Gastroesophageal sphincter (tissue), 4 donors: ENCODE measurements at places on chromosomes 12 and 14. TPM values are rescaled to one million over a fixed set of nuclear protein-coding genes. Genes with fewer than 3 reads are reported as not detected.

DNA sequence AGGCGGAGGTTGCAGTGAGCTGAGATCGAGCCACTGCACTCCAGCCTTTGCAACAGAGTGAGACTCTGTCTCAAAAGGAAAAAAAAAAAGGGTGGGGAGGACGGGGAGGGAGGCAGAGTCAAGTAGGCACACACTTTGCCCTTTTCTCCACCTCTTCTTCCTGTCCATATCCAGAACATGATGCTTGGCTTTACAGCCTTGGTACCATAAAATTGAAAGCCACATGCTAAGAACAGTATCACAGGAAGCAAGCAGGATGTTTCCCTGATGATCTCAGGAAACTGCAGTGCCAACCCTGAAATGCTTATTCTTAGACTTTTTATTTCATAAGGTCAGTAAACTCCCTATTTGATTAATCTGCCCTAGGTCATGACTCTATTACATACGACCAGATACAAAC is 32.5 kb upstream of the YAF2 start:
- ATAC-seq, result no peak

- ATAC-seq, result no peak
These were observed 5.2 kb upstream of the CNPY2 start for GRCh38 chr12:56321027-56321426.

DNA sequence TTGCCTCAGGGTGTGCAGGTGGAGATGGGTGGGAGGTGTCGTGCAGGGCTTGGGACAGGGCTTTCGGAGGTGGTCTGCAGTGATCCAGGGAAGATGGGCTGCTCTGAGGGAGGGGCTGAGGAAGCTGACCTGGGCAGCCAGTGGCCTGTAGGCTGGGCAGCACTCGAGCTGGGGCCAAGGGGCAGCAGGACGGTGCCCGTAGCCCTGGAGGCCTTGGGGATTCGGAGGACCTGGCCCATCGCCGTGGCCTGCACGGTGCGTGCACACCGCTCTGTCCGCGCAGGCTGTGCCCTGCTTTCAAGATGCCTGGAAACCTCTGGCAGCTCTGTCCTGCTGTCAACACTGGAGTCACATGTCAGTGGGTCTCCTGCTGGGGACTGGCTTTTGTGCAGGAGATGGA is 9.1 kb downstream of the PACS2 start:
- ATAC-seq, result no peak

TAS2R7 gene
- not detected for total RNA-seq

DNA sequence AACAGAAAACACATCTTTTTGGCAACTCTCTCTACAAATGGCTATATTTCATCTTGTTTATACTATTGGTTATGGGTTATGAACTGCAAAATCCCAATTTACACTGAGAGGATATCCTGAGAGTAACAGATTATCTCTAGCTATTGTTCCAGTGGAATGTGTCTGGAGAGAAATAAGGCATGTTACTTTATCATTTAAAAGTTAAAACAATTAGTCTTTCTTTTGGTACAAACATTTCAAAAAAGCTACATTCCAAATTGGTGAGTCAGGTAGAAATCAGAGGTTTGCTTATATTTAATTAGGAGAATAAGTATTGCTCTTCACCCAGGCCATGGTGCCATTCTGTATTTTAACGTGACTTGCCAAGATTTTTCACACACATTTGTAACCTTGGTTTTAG is 411.6 kb downstream of the CCER1 start:
- ATAC-seq, result no peak

- no peak for ATAC-seq
These were observed 74.8 kb downstream of the FLRT2 start for GRCh38 chr14:85604714-85605113.

DNA sequence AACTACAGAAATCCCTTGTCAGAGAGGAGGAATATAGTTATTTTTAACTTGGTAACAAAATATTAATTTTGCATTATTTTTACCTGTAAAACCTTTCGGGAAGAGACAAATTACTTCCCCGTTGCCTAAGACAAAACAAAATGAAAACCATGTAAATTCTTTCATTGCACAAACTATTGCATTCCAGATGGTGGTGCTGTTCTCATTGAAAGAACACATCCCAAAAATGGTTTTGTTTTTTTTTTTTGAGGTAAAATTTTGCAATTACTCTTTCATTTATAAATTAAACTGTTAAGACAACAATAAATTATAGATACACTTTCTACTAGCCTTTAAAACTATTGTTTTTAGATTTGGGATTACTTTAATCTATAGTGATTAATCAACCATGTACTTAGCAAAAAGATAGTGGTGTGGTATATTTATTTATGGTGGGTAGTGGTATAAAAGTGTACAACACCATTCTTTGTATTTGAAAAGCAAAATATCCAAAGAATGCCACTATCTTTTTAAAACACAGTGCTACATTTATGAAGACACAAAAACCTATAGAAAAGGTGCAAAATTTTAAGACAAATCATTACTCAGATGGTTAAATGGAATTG is 115.5 kb downstream of the SLC38A1 start:
- ATAC-seq, result no peak

DNA sequence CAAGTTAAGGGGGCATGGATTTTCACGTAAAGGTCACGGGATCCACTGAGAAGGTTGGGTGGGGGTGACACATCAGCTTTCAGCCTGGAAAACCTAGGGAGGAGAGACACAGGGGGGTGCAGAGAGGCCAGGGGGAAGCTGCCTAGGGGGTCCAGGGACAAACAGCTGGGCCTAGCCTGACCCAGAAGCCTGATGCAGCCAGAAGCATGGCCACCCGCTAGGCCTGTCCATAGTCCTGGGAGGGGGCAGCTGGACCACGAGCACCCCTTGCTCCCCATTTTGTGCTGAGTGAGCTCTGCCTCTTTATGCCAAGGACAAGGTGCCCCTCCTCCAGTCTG is 322.7 kb upstream of the RTL1 start:
- ATAC-seq, result no peak

DNA sequence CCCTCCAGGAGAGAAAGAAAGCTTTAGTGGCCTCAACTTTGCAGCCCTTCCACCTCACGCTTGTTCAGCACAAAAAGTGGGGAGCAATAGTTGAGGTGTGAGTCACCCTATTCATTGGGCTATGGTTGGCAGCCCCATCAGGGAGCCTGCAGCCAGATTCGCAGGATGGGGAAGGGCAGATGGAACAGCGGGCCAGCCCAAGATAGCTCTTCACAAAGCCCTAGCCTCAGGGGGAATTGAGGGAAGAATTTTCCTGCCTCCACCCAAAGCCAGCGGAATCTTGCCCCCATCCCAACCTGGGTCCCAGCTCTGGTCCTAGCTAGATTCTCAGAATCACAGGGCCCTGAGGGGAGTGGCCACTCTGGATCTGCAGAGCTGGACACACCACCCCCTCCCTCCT is 3.6 kb upstream of the KRT5 start:
- ATAC-seq, result no peak

DNA sequence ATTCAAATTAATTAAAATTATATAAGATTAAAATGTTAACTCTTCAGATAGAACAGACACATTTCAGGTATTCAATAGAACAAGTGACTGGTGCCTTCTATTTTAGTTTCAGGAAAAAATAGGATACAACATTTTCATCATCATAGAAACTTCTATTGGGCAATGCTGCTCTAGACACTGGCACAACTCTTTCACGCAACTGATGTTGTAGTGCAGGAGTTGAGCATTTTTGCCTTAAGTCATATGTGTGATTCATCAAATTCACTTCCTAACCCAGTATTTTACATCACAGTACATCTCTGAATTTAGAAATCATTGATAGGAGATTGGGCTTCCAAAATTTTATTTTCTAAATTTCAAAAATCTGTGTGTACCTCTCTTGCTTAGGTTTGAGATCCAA is 215.4 kb upstream of the DIO2 start:
- ATAC-seq, result no peak

DNA sequence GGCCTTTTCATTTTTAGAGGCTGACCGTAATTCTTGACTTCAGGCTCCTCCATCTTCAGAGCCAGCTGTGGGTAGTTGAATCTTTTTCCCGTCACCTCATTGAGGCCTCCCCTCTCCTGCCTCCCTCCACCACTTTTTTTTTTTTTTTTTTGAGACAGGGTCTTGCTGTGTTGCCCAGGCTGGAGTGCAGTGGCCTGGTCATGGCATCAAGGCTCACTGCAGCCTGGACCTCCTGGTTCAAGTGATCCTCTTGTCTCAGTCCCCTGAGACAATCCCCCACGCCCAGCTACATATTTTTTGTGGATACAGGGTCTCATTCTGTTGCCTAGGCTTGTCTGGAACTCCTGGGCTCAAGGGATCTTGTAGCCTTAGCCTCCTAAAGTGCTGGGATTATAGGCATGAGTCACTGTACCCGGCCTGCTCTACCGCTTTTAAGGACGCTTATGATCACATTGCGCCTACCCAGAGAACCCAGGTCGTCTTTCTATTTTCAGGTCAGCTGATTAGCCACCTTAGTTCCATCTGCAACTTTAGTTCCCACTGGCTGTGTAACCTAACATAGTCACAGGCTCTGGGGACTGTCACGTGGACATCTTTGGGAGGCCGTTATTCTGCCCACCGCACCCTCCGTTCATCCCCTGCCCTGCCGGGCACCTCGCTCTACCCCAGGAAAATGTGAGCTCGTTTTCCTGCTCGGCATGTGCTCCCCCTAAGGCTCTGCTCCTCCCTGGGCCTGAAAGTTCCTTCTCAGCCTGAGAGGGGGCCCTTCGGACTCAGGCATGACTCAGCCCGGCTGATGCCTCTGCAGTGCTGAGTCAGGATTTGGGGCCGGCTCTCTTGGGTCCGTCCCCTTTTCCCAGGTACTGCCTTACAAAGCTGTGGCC is 13.4 kb downstream of the TNFAIP2 start:
- ATAC-seq, result no peak

CNTN1 gene
- 193 TPM for total RNA-seq

IFT81 gene
- 17.2 TPM for total RNA-seq

GRCh38 chr14:52043690-52044089 is 25.2 kb downstream of the NID2 start:
- no peak for ATAC-seq

DNA sequence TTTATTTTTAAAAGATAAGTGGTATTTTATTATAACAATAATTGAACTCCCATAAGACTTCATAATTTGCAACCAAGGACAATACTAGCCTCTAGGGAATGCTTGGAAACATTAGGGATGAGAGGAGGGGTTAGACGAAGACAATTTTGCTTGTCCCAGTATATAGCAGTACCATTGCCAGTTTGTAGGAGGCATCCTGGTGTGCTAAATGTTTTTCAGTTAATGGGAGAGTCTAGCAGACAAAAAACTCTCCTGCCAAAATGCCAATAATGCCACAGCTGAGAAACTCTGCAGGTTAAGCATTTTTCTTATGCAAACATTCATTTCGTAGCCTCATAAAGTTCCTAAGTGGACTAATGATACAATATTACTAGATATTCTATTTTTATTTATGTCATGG is 38.1 kb downstream of the RASSF9 start:
- ATAC-seq, result no peak

NDRG2 gene
- total RNA-seq, result 197 TPM

GLIPR1L2 gene
- total RNA-seq, result 1.5 TPM

DNA sequence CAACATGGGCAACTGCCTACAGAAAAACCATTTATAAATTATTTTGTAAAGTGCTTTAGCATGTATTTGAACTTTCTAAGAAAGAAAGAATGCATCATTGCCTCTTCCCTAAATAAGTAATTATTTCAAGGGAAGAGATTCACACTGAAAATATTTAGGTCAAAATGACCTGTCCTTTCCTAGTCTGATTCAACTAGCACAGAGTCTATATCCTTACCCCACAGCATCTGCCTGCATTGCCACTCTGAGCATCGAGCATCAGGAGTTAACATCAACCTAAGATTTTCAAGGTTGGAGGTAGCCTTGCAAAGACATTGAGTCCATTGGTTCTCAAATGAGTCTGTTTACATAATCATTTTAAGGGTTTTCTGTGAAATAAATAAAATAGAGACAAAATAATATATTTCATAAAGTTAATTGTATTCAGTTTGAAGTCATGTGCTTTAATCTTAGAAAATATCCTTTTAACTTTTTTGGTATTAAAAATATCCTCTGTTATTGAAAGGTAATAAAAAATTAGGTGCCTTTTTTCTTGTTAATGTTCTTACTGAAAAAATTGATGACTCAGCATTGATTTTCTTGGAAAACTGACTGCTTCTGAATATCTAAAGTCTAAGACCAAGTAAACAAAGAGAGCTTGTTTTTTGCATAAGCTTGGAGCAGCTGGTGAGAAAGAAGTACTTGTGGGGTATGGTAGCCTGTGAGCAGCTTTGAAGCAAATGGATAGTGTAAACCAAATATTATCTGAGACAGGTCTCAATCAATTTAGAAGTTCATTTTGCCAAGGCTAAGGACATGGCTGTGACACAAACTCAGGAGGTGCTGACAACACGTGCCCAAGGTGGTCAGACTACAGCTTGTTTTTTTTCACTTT is 269.0 kb upstream of the CLEC14A start:
- no peak for ATAC-seq

DNA sequence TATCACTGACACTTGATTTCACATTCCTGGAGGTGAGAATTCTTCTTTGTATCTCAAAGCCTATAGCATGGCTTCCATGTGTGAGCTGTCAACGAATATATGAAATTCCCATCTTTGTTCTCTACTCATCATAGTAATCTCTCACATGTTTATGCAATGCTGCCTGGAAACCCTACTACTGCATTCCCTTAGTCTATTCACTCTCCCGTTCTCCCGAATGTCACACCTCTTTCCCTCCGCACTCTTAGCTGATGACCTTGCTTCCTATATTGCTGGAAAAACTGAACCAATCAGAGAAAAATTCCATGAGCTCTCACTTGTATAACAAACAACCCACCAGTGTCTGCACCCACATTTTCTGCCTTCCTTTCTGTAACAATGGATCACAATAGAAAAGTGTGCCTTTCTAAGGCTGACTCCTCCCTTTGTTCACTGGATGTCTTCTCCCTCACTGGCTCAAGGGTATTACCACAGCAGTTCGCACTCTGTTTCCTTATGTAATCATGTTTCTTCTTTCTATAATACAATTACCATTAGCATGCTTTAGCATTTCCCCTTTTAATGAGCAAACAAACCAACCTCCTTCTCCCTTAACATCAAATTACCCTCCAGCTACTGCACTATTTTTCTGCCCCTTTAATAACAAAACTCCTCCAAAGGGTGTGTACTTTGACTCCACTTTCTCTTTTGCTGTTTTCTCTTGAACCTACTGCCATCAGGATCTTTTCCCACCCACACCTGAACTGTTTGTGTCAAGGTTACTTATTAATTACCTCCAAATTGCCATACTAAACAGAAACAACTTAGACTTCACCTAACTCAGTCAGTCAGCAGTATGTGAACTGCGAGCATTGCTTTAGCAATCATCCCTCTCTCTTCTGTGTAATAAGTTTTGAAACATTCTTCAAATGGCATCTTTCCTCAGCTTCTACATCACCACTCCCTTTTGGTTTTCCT is 63.9 kb upstream of the CCDC196 start:
- no peak for ATAC-seq

KRT72 gene
- total RNA-seq, result not detected

DNA sequence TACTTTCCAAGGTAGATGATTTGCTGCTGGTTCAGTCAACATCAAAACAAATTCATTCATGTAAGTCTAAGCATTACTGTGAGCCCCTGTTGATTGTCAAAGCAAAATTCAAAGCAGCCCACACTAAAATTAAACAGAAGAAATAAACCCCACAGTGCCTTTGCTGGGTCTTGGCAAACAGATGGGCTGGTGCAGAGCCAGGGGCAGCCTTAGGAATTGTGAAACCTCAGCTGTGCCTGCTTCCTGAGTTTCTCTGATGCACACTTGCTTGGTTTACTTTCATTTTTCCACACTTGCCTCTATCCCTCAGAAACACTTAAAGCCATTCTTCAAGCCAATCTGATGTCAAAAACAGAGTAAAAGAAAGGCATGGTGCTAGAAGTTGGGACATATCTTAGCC is 6.6 kb upstream of the PLEKHG7 start:
- ATAC-seq, result no peak

KRT8 gene
- 376 TPM for total RNA-seq

NRDE2 gene
- total RNA-seq, result 7.8 TPM

GNB3 gene
- 1.1 TPM for total RNA-seq

LHX5 gene
- total RNA-seq, result not detected

RASSF9 gene
- 6.1 TPM for total RNA-seq
